Cardiac septum (tissue), 1 donor: ENCODE measurements at places on chromosomes 12 and 14.

DNA sequence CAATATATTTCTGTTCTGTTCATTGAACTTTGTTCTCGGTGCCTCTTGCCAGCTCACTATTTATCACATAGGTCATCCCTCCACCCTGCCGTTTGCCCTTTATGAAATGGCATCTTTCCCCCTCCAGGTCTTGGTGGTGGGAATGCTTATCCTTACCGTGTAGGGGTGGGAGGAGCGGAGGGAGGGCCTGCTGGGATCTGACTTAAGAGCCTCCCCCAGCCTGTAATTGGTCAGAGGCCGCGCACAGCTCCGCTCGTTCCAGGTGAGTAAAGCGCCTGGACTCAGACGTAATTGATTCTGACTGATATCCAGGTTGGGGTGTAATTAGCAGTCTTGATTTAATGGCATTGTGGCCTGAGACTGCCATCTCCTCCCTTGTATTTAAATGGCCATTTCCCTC lies 185.3 kb downstream of the TSPAN9 start:
- DNase-seq = no peak

DNA sequence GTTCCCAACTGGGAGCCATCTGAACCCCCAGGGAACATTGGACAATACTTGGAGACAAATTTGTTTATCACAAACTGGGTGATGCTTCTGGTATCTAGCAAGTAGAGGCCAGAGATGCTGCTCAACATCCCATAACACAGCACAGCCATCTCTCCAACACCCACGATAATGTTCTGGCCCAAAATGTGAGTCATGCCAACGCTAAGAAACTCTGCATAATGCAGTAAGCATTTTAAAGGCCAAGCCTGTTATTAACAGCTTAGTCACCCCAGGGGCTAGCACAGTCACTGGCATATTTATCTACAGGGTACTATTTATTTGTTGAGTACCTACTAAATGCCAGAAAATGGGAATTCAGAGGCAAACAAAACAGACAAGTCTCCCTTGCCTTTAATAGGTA lies 873.1 kb upstream of the TMEM132C start:
- DNase-seq = no peak

DNA sequence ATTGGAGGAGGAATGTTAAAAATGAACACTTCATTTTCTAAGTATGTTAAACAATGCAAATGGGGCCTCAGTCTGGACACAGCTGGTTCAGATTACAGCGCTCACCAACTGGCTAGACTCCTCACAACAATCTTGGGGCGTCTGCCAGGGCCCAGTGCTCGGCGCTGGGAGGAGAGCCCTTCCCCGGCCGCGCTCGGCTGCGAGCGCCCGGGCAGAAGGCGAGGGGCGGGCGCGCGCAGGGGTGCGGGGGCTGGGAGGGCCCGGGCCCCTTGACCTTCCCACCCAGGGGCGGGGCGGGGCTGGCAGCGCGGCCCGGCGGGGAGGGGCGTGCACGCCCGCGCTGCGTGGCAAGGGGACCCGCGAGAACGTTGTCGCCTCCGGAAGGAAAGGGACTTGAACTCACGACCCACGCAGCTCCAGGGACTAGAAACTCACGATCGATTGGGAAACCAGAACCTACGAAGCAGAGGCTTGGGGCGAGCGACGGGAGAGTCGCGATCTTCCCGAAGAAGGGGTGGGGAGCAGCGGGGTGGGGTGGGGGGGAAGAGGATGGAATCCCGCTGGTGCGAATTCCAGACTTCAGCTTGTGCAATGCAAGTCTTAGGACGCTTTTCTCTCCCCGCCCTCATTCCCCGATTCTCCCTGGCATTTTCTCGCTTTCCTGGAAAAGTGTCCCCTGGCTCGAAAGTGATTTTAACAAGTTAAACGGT lies at the start of gene FBLN5:
Gene FBLN5, minus strand, starts transcription at position 220 of the 710 bp plus-strand sequence. CDS start 465 bp downstream, outside the sequence.
- no peak for DNase-seq

DNA sequence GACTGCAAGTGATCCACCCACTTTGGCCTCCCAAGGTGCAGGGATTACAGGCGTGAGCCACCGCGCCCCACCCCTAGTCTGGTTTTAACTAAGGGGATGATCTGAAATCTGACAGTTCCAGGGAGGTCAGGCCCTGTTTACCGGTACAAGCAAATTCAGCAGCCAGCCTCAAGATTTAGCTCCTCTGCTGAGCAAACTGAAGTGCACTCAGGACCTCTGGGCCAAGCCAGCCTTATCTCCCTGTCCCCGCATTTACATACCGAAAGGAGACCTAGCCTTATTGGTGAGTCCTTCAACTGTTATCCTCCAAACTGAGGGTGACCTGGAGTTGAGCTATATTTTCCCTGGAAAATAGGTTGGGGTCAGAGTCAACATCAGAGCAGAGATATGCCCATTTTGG lies 835 bp upstream of the ABHD4 start:
- no peak for DNase-seq

GRCh38 chr14:52220924-52221811 lies 46.3 kb upstream of the PTGDR start:
- no peak for DNase-seq

GRCh38 chr14:53043027-53043581 lies 92.3 kb upstream of the FERMT2 start:
- no peak for DNase-seq

GRCh38 chr14:68269136-68269927 lies 449.8 kb downstream of the RAD51B start:
- DNase-seq = no peak

DNA sequence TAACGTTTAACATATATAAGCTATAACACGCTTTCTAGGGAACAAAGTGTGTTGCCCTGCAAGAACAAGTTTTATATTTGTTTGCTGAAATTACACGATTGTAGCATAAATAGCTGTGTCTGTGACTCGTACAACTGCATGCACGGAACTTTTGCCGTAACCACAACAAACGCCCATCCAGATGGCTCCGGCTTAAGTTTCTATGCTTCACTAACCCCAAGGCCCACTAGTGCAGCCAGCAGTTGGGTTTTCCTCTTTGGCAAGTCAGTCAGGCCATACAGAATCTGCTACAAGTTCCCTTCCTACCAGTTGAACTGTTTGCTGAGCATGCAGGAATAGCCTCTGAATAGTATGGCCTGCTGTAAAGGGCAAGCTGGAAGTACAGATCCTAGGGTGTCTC lies 12.1 kb downstream of the CSRP2 start:
- DNase-seq = no peak
